ENCODE measurements at places on chromosomes 7 and 10.

DNA sequence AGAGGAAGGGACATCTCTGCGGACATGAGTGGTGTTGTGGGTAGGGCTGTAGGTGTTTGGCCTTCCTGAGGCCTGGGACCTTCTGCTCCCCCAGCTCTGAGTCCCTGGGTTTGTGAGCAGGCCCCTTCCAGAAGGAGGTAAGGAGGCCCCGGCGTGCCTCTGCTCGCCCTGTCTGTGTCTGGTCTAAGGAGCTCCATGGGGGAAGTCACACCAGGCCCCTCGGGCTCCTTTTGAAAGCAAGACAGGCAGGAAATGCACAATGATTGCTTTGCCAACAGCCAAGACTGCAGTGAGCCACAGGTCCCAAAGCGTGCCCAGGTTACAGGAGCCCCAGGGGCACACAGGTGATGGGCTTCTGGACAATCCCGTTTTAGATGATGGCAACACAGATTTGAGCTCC lies 89.5 kb downstream of the FAM53B start:
- no peak for DNase-seq

- DNase-seq: no peak
Observed at GRCh38 chr10:78617631-78618030, 451.1 kb upstream of the ZMIZ1 start.

GRCh38 chr7:4700577-4701235 lies 18.6 kb downstream of the FOXK1 start:
- peak; percentile 98 for DNase-seq

DNA sequence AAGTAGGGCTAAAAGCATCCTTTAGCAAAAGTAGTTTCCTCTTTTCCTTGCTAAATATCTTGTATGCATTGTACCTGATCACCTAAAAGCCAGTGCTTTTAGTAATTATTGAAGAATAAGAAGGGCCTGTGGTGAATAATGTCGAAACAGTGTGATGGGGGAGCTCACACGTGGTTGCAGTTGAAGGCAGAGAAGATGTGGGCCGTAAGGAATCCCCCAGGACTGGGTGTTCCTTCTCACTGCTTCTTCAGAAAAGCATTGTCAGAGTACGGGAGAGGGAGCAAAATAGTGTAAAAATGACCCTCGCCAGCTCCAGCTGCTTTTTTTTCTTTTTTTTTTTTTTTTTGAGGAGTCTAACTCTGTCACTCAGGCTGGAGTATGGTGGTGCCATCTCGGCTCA lies 201.1 kb downstream of the NSUN6 start:
- DNase-seq: no peak

DNA sequence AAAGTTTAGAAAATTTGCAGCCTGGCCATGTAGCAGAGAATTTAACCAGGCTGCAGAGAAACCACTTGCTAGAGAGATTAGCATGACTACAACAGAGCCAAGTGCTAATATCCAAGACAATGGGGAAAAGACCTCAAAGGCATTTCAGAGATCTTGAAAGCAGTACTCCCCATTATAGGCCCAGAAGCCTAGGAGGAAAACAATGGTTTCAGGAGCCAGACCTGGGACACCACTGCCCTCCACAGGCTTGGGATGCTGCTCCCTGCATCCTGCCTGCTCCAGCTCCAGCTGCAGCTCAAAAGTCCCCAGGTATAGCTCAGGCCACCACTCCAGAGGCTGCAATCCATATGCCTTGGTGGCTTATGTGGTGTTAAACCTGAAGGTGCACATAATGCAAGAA lies 101.5 kb upstream of the TMEM72 start:
- DNase-seq: no peak

GRCh38 chr10:17147884-17148489 lies 18.4 kb upstream of the CUBN start:
- peak; percentile 65 for DNase-seq

DNA sequence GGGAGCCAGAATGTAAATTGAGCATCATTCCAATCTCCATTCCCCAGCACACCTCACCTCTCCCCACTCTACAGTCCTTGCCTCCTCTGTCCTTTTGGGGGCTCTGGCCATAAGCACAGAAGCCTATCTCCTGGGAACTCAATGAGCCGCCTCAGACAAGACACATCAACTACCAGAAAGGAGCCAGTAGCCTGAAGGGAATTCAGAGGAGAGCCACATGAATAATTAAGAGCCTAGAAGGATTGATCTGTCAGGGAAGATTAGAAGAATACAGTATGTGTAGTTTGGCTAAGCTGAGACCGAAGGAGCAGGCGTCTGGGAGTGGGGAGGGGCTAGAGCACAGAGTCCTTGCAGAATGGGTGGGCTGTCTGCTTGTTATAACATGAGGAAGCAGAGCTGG lies 31.2 kb downstream of the FRMD4A start:
- no peak for DNase-seq

DNA sequence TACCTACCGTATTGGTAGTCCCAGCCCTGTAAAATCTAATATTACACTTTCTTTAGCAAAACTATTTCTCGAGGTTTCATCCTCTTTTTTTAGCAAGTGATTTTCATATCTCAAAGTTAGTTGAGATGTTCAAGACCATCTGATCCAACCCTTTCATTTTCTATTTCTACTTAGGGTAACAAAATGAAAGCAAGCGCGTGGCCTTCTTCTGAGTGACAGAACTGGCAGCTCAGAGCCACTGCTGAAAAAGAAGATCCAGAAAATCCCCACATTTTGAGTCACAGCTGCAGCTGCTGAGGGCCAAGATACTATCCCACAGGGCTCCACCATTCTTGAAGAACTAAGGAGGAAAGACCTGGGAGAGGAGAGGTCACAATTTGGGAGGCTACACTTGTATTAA lies 24.8 kb upstream of the ZNF800 start:
- no peak for DNase-seq

DNA sequence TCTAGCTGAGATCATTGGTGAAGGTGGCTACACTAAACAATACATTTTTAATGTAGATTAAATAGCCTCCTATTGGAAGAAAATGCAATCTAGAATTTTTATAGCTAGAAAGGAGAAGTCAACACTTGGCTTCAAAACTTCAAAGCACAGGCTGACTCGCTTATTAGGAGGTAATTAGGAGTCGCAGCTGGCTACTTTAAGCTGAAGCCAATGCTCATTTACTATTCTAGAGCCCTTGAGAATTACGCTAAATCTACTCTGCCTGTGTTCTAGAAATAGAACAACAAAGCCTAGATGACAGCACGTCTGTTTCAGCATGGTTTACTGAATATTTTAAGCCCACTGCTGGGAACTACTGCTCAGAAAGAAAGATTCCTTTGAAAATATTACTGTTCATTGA lies 101.6 kb upstream of the EEPD1 start:
- DNase-seq: no peak

GRCh38 chr10:30494558-30494957 lies 60.6 kb downstream of the MAP3K8 start:
- no peak for DNase-seq

DNA sequence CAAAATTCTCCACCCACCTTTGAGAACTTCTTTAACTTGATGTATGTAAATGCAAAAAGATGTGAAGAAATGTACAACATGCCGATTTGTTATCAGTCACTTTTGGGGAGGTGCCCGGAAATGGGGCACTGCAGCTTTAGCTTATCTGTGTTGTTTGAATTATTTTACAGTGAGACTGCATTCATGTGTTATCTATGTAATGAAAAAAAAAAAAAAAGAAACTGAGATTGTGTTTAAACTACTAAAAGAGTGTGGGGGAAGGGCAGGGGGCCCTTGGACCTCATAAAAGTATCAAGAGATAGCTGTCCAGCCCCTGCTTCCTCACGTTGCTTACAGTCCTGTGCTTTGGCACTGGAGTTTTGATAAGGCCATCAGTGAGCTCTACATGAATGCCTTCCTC lies 259.4 kb downstream of the STK31 start:
- peak; percentile 65 for DNase-seq

DNA sequence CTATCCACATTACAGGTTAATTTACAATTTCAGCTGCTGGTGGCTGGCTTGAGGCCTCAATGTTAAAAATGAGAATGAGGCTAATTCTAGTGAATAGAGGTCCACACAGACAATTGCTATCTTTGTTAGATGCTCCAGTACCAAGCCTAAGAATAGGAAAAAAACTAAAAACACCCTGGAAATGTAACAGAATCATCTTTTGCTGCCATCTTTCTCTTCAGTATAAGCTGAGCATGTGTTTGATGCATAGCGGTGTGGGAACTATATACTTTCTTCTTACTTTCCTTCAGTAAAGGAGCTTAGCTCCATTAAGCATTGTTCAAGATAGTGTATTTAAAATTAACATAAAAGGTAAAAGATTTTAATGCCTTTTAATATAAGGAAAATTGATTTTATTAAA lies 5.6 kb downstream of the TMEM229A start:
- DNase-seq: no peak

DNA sequence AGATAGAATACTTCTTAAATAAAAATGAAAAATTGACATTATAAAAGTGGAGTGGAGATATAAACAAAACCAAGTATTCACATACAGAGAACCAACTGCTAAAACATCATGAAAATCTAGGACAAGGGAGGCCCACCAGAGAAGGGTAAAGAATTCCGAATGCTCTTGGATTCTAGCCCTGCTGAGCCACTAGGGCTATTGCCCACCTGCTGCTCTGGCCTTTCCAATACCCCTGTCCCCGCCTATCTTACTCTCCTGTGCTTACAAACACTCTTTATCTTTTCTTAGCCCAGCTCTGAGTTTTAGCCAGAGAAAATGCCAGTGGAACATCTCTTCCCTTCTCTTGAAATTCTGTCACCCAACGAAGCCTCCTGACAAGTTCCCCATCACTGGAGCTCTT lies 100.3 kb downstream of the MACC1 start:
- no peak for DNase-seq

DNA sequence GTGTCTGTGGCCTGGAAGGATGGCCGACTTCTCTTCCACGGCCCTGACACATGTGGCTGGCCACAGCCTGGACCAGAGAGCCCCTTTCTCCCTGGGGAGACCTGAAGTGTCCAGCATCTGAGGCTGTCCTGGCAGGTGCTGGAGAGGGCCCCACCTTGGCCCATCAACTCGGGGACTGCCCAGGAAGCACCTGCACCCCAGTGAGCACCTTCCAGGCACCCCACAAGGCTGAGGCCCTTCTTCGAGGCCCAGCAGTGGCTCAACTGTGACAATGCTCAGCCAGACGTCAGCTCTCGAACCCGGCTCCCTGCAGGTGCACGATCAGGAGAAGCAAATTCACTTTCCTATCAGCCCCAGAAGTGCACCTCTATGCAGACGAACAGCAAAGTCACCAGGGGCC lies 24.3 kb downstream of the RGS10 start:
- no peak for DNase-seq

GRCh38 chr10:76282061-76283025 lies 850.9 kb downstream of the LRMDA start:
- DNase-seq: peak; percentile 99

- DNase-seq: peak; percentile 70
Observed at GRCh38 chr10:73907841-73908517, 3.0 kb upstream of the PLAU start.

DNA sequence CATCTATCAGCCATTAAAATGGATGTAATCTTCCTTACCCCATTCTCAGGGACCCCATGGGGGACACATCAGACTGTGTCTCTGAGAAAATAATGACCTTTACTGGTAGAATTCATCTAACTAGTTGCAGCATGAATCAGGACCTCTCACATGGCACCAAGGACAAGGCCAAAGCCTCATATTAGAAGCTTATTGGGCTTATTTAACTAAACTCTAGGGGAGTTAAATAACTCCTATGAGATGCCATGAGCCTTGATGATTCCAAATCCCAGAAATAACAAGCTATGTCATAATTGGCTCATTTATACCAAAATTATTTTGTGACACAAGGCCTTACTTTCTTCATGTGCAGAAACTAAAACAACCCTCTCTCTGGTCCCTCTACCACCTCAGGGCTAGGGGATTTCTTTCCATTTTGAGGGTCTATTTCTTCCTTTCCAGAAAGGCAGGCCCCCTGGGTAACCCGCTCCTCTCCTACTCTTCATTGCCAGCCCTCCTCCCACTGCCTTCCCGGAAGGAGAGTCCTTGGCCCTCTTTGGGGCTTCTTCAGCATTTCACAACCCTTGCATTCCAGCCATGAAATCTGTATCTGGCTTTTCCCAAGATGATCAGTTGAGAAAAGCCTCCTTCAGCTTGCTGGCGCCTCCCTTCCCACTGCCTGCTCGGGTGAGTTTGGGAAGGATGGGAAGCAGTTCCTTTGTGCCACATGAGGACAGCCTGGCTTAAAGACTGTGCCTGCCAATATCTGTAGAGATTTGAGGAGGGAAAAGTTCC lies 41.8 kb upstream of the TRIM8 start:
- peak; percentile 88 for DNase-seq

Measured in amniotic epithelial cell (primary cell).